ENCODE measurements at places on chromosomes 13 and 19.

DNA sequence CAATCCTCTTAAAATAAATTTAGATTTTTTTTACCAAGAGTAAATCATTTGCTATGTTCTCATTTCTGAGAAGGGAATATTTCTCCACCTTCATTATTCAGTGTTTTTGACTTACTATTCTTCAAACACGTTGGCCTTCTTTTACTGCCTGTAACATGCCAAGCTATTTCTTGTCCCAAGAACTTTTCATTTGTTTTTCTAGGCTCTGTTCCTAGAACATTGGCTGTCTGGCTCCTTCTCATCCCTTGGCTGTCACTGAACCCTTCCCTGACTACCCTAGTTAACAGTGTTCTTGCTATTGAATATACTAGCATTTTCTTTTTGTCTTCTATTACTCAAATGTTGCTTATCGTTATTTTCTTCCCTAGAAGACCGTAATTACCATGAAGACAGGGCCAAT, 248.1 kb downstream of the ITGBL1 start:
- no peak for DNase-seq

DNA sequence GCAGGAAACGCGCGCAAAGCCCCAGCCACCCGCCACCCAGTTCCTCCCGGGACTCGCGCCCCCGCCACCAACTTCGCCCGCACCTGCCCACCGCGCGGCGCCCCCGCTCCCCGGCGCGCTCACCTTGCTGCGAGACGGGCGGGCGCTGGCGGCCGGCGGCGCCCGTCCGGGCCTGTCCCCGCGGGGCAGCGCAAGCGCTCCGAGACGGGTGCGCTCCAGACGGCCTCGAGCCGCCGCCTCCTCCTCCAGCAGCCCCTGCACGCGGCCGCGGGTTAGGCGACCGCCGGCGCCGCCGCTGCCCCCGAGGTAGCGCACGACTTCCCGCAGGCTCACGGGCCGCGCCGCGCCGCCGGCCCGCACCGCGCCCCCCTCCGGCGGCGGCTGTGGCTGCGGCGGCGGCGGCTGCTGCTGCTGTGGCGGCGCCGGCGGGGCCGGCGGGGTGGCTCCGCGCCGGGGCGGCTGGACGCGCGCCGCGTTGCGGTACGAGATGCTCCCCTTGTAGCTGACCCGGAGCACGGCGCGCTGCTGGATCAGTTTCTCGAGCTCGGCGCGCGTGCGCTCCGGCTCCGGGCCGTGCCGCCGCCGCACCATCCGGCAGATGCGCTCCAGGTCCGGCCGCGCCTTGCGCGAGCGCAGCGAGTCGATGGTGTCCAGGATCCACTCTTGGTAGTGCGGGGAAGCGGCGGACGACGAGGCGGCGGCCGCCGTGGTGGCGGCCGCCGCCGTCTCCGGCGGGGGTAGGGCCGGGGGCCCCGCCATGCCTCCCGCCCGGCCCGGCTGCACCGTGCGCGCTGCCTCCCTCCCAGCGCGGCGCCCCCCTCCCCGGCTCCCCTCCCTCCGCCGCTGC, 666 bp downstream of the SAMD1 start:
- DNase-seq, result peak; percentile 38

DNA sequence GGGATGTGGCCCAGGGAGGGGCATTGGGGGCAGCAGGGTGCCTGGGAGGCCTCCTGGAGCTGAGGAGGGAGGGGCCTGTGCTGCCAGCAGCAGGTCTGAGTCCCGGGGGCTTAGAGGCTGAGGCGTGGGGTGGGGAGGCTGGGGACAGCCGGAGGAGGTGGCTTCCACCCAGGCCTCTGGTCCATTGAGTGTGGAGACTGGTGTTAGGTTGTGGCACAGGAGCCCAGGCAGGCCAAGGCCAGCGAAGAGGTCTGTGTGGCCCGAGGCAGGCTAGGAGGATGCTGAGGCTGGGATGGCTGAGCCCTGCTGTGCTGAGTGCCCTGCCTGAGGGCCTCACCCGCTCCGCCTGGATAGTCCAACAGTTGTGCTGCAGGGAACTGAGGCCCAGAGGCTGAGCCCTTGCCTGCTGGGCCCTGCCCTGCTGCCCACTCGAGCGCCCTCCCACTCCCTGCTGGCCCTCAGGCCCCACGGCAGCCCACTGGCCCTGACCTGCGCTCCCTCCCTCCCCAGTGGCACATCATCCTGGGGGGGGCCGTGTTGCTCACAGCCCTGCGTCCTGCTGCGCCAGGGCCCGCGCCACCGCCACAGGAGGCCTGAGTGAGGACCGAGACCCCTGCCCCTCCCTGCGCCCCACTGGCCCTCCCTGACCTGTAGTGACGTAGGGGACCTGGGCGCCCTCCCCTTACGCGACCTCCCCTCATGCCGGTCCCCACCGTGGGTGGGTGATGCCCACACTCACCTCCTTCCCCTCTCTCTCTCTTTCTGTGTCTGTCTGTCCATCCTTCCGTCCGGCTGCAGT, 4.9 kb upstream of the GARIN5A start:
- DNase-seq, result no peak

- no peak for DNase-seq
These were observed 851 bp downstream of the ZNF320 start for GRCh38 chr19:52896431-52897137.

GRCh38 chr13:70490320-70490935, 382.2 kb upstream of the KLHL1 start:
- no peak for DNase-seq

DNA sequence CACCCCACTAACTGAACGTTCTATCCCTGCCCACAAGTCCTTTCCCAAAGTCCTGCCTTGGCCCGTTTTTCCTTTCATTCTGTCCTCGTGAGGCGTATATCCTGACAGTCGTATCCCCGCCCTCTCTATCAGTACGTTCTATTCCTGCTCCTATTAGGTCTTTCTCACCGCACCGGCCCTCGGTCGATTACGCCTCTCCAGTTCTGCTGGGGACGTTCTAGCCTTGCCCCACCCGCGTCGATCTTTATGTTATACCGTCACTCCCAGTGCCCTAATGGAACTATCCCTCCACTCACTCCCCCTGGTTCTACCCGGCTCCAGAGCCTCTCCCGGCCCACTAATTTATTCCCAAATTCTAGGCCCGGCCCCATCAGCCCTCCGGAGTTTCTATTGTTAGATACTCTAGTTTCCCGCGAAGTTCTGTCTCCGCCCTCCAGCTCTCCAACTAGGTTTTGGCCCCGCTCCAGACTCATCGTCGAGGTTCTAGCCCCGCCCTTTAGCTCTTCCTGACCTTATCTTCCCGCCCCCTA, 2.0 kb downstream of the PLAUR start:
- no peak for DNase-seq

DNA sequence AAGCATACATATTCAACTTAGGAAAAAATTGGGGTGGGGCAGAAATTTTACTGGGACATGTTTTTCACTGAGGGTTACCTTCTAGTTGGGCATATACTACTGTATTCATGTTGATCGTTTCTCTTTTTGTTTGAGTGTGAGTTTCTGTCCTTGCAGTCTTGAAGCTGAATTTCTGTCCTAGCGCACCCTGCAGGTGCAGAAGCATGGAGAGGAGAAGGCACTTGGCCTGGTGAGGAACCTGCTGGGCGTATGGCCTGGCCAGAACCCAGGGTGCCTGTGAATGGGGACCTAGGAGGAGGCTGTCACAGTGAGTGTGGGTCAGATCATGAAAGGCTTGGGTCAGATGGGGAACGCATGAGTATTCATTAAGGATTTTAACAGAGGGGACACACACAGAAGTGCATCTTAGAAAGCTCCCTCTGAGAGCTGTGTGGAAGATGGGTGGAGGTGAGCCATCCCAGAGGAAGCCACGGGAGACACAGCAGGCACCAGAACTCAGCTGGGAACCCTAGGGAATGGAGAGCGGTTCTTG, 36.8 kb downstream of the SERP2 start:
- DNase-seq, result no peak

- no peak for DNase-seq
These were observed 30.0 kb upstream of the NCCRP1 start for GRCh38 chr19:39166571-39167391.

All from stimulated activated CD4-positive, alpha-beta T cell treated with anti-CD3 and anti-CD28 coated beads, Interleukin-2, amount 100 ng/mL, for 48 hours (primary cell).